Kidney epithelial cell (primary cell): ENCODE measurements at places on chromosomes 5 and 9. TPM values are rescaled to one million over a fixed set of nuclear protein-coding genes. Genes with fewer than 3 reads are reported as not detected.

DNA sequence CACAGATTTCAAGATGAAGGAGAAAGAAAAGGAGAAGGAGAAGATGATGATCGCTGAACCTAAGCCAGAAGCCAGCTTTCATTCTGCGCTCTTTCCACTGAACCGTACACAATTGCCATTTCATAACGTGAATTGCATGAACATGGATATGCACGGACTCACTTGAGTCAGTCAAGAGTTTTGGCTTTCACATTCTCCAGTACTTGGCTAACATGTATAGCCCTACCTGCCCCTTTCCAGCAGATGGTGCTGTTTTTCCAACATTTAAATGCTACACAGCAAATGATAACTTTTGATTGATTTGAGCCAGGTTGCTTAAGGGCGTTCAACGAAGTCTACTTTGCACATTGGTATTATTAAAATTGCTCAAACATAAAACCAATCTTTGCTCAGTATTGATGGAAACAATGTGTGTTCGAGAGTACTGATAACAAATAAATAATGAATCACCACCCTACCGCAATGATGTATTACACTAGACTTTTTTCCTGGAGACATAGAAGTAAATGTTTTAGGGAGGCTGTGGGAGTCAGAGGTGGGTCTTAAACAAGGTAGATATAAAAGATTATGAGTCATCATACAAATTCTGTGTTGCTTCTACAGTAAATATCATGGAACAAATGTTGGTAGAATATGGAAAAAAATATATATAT lies 196.4 kb downstream of the TRPM3 start:
- DNase-seq, result peak; percentile 45

The PLPP7 gene
- 2.6 and 4.6 TPM in 2 replicates for total RNA-seq

The INSL6 gene
- not detected in 2 replicates for total RNA-seq

The CLIC3 gene
- 0.75 TPM in 1 of 2 replicates, not detected in the other for total RNA-seq
